M059J (cell line): ENCODE measurements at places on chromosomes 2 and 18.

- DNase-seq: no peak
Measured at GRCh38 chr2:3867469-3867868, 164.1 kb downstream of the DCDC2C start.

- no peak for DNase-seq
Measured at GRCh38 chr2:23423062-23423872, 38.3 kb downstream of the KLHL29 start.

GRCh38 chr2:12052796-12053195, 306.4 kb downstream of the LPIN1 start:
- DNase-seq: no peak

DNA sequence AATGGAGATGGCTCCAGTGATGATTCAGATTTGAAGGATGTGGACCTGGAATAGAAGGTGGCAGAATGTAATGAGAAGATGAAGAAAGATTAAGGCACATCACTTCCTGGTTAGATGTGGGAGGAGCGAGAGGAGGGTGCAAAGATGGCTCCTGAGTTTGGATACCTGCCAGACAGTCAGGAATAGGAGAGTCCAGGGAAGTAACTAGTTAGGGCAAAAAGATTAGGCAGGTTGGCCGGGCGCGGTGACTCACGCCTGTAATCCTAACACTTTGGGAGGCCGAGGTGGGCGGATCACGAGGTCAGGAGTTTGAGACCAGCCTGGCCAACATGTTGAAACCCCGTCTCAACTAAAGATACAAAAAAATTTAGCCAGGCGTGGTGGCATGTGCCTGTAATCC, 5.6 kb downstream of the C2orf74 start:
- DNase-seq: no peak
